Activated CD4-positive, alpha-beta T cell treated with anti-CD3 and anti-CD28 coated beads, Interleukin-2, amount 10 ng/mL, durations not matched to agents 24 days and 14 days (primary cell): ENCODE measurements at places on chromosomes 11 and 22. TPM values are rescaled to one million over a fixed set of nuclear protein-coding genes. Genes with fewer than 3 reads are reported as not detected.

The SLC22A12 gene
- total RNA-seq, result not detected in 2 replicates

DNA sequence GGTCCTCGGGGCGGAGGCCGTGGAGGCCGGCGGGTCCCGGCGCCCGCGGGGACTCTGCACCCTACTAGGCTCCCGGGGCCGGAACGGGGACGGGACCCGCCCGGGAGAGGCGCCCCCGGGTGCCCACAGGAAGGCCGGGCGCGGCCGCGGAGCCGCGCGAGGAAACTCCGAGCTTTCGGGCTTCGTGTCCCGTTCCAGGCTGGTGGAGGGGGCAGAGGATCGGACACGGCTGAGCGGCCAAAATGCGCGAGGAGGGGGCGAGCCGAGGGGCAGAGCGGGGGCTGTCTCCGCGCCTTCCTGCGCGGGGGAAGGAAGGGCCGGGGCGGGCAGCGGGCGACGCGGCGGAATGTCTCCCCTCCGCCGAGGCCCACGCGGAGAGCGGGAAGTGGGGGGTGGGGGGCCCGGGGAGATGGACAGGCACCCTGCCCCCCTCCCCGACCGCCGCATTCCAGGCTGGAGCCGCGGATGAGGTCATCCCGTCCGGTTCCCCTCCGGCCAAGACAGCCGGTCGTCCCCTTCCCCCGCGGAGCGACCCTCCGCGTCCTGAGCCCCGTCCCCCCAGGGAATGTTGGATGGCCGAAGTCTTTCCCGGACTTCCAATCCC lies 430 bp downstream of the CDC42EP1 start:
- no peak for DNase-seq

The GP1BB gene
- total RNA-seq, result not detected in 2 replicates

- no peak for DNase-seq
These were observed 260.8 kb downstream of the LARGE1 start for GRCh38 chr22:33659448-33659847.

GRCh38 chr22:19554834-19555404 lies 30.7 kb upstream of the CLDN5 start:
- no peak for DNase-seq

- no peak for DNase-seq
These were observed 81.6 kb upstream of the CCDC90B start for GRCh38 chr11:83367745-83368144.

The SAA1 gene
- not detected in 2 replicates for total RNA-seq

The FDXACB1 gene
- total RNA-seq, result 8.8 and 10.0 TPM in 2 replicates

DNA sequence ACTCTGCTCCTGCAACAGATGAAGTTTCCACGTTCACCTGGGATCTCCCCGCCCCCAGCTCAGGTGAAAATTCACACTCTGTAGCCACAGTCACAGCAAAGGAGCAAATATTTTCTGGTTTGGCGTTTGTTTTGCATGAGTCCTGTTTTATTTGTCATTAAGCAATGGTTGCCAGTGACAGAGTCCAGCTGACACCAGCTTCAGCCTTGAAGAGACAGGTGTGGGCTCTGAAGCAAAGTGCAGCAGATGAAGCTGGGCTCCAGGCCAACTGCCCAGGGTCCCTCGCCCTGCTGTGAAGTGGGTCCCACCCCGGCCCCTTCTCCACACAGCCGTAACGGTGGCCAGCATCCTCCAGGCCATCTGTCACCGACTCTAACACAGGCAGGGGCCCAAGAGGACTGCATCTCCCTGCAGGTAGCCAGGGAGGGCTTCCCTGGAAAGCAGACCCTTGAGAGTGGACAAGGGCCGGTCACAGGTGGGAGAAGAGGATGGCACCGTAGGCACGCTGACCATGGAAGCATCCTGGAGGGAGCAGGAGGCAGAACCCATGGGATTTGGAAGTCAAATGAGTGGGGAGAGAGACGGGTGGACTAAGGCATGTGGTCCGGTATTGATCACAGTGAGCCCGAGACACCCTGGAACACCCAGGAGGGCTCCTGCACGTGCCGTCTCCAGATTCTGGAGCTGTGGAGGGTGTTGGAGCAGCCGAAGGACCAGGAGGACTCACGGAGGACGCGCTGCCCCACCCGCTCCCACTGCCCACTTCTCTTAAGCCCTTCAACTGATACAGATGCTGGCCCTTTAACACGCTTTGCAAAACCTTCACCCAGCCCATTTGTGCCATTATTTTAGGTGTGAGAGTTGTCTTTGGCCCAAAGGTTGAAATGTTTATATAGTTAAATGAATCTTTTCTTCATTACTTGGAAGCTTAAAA lies 294.5 kb downstream of the BRD1 start:
- no peak for DNase-seq

The MIAT gene
- total RNA-seq, result 38.4 and 42.3 TPM in 2 replicates

DNA sequence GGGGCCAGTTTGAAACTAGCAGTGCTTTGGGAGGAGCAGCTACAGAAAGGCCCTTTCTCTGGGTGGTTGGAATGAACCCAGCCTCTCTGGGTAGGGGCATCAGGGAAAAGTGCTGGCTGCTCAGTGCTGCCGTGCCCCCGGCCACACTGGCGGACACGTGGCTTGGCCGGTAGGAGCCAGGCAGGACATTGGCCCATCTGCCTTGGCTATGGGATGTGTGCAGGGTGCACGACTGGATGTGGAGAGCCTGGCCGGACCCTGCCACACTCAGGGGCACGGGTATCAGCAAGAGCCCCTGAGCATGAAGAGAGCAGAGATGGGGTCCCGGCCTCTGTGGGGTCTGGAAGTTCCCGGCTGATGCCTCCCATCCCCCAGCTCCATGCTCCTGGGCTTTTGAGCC lies 46.6 kb downstream of the TPCN2 start:
- DNase-seq, result no peak

- DNase-seq, result no peak
These were observed 1.4 kb upstream of the ARVCF start for GRCh38 chr22:20018001-20018400.
